Activated T-cell treated with anti-CD3 and anti-CD28 coated beads, Interleukin-2, amount 50 U/mL, for 72 hours (primary cell): ENCODE measurements at places on chromosomes 6 and 20. TPM values are rescaled to one million over a fixed set of nuclear protein-coding genes. Genes with fewer than 3 reads are reported as not detected.

- no peak for DNase-seq
Observed at GRCh38 chr6:81575442-81575841, 177.0 kb downstream of the TENT5A start.

- DNase-seq, result no peak
Observed at GRCh38 chr20:59422872-59423544, 122.6 kb downstream of the EDN3 start.

DNA sequence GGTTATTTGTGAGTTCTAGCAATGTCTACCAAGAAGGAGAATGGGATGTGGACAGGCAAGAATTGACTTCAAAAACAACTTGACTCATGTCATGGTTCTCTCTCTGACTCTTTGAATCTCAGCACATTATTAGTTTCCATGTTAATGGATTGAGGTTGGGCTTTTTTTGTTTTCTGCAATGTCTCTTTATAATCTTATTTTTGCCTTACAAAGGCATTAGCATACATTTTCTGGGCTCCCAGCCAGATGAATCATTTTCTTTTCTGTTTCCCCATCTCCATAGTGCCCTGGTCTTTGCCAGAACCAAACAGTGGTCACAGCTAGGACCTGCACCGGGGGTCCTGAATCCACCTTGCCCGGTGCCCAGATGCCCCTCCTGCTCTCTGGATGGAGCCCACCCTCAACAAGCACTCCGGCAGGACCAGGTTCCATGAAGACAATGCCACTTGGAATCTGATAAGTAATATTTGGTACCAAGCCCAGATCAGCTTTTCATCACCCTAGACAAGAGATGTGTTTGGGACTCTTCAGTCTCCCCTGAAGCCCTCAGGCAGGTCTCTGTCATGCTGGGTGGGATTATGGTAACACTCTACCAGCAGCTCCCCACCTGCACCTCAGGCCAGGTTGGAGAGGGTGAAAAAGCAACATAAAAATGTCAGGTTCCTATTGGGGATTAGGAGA is 266.7 kb upstream of the SULF2 start:
- no peak for DNase-seq

- DNase-seq, result no peak
Observed at GRCh38 chr6:135191508-135192255, 10.6 kb downstream of the MYB start.

DNA sequence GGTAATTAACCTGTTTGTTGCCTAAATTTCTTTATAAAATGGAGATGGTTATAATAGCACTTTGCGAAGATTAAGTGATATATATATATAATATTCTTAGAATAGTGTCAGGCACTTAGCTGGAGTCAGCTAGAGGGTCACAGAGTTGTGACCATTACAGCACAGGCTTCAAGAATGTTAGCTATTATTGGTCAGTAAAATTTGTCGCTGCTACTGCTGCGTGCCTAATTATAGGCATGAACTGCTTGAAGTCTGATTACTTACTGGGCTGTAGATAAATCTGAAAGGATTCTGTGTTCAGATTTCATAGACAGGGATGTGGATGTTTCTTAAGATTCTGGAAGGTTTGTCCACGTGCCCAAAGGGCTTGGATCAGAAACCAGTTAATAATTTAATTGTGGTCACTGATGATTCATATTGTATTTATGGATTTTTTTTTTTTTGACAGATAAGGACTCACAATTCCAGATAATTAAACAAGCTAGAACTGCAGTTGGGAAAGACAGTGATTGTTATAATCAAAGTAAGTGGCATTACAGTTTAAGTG is 4.7 kb downstream of the SNRNP48 start:
- DNase-seq, result no peak

SEMG1 gene
- total RNA-seq, result not detected

BANF2 gene
- total RNA-seq, result not detected

PNLDC1 gene
- 0.37 TPM for total RNA-seq
